ENCODE measurements at places on chromosomes 1 and 21.

GRCh38 chr1:90175490-90176167, 180.7 kb downstream of the ZNF326 start:
- DNase-seq, result no peak

DNA sequence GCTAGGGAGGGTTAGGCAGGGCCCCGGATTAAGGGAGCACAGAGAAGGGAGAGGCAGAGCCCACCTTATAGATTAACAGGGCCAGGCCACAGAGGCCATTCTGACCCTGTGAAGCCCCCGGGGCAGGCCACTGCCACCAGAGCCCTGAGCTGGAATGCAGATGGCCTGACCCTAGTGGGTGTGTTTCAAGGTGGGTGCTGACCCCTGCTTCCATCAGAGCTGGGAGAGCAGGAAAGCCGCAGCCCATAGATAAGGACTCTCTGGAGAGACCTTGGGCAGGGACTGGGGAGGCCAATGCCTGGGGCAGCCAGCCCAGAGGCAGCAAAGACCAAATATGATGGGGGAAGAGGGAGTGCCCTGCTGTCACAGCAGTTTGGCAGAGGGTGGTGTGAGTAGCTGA, 35.9 kb downstream of the NCMAP start:
- no peak for DNase-seq

GRCh38 chr1:35655196-35655595, 13.9 kb upstream of the PSMB2 start:
- no peak for DNase-seq

DNA sequence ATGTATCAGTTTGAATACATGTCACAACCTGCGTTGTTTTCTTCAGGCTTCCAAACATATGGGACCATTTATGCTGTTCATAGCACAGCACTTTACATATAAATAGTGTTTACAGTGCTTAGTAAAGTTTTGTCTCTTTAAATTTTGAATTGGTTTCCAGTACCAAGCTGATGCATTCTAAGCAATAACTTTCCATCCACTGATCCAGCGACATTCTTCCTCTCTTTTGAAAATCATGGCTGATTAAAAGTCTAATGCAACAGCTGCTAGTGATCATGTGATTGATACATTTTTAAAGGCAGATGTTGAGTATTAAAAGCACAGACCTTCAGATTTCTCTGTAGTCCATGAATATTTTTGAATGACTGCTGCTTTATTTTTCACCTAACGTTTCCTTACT, 154.9 kb downstream of the PTPRC start:
- DNase-seq, result no peak

- no peak for DNase-seq
These were observed 231.6 kb downstream of the MRPL39 start for GRCh38 chr21:25375675-25376074.

GRCh38 chr1:168628807-168629206, 52.4 kb downstream of the XCL1 start:
- no peak for DNase-seq

- no peak for DNase-seq
These were observed 21.2 kb downstream of the JAM2 start for GRCh38 chr21:25660233-25660632.

DNA sequence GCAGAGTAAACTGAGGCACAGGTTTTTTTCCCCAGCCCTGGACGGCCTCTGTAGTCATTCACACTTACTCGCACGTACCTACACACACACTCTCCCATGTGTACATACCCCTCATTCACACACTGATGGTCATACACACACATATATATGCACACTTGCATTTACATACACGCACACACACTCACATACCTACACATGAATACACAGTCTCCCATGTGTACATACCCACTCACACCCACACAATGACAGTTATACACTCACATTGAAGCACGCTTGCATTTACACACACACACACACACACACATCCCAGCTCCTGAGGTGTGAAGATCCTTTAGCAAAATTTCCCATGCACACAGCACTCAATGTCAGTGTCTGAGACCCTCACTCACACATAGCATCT, 766 bp upstream of the FAM131C start:
- no peak for DNase-seq

- DNase-seq, result no peak
These were observed 867 bp upstream of the TIMM17A start for GRCh38 chr1:201954263-201955008.

DNA sequence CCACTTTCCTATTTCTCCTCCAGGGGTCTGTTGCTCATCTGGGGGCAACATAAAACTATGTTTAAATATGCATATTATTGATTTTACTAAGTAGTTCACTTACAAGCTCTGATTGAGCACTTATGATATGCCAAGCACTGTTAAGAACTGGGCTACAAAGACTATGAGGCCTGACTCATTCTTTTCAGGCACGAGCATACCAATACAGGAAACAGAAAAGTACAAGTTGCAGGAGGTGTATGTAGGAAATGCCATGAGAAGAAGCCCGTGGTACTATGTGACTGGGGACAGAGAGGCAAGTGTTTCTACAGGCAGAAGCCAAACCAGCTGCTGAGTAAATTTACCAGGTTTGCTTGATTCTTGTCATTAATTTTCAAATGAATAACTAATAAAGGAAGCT, 120.4 kb upstream of the PTGFR start:
- no peak for DNase-seq

DNA sequence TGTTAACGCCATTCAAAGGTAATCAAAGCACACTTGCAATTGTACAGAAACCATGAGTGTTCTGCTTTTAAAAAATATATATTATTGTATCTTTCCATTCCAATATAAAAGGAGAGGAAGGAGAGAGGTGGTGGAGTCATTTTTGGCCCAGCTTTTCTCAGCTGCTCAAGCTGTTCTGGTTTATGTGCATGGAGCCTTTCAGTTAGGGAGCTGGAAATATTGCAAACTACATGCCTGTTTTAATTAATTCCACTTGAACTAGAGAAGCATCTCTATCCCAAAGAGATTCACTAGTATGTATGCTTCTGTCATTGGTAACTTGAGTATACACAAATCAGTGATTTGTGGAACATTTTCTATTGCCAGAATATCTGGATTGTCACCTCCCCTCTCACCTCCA, 28.5 kb upstream of the C1orf105 start:
- no peak for DNase-seq

- DNase-seq, result no peak
These were observed 18.7 kb downstream of the AK4 start for GRCh38 chr1:65166572-65167305.

GRCh38 chr1:86871001-86871400, 42.9 kb downstream of the SELENOF start:
- no peak for DNase-seq

GRCh38 chr21:44885615-44886014, 12.1 kb upstream of the PTTG1IP start:
- no peak for DNase-seq

DNA sequence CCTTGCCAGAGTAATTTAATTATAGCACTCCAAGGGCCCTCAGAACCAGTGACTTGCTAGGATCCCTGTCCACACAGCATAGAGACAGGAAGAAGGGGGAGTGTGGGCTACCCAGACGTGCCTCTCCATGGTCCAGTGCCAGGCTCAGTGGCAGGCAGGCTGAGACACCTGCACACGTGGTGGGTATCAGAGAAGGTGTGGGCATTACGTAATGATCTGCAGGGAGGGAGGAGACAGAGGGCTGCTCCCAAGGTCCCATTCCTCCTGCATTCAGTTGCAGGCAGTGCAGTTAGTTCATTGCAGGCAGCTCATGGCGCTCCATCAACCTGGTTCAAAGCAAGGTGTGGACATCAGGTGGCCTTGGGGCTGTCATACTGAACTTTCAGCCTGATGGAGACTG, 49.9 kb downstream of the C8B start:
- no peak for DNase-seq
